ENCODE measurements at places on chromosomes 7 and 10.
A peak's percentile ranks its signal among the peaks of the same experiment; 100 is the strongest.

GRCh38 chr7:105826143-105826542 lies 50.3 kb downstream of the ATXN7L1 start:
- no peak for DNase-seq

- no peak for DNase-seq
Observed at GRCh38 chr10:210297-210696, 75.0 kb downstream of the ZMYND11 start.

DNA sequence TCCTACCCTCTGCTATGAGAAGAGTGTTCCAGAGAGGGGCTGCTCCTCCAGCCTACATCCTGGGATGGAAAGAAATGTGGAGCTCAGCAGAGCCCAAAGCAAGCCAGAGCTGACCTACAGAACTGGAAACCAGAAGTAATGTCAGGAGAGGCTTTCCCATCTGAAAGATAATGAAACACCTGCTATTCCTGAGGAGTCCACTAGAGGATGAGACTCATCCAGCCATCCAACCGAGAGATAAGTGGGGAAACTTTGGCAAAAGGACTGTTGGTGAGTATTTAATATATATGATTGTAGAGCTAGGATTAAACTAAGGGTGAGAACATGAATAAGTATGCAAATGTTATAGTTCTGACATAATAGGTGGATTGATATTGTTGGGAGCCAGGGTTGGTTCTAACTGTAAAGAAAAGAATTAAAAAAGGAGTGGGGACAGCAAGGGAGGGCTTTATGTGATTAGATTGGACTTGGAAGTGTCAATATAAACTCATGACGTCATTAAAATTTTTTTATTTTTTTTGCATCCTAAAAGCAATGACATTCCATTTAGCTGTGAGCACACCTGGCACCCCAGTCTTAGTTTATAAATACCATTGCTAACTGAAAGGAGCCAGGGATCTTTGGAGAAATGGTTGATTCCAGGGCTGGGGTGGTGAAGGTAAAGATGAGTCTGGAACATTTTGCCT lies 312.8 kb upstream of the NFE2L3 start:
- DNase-seq, result peak; percentile 8

DNA sequence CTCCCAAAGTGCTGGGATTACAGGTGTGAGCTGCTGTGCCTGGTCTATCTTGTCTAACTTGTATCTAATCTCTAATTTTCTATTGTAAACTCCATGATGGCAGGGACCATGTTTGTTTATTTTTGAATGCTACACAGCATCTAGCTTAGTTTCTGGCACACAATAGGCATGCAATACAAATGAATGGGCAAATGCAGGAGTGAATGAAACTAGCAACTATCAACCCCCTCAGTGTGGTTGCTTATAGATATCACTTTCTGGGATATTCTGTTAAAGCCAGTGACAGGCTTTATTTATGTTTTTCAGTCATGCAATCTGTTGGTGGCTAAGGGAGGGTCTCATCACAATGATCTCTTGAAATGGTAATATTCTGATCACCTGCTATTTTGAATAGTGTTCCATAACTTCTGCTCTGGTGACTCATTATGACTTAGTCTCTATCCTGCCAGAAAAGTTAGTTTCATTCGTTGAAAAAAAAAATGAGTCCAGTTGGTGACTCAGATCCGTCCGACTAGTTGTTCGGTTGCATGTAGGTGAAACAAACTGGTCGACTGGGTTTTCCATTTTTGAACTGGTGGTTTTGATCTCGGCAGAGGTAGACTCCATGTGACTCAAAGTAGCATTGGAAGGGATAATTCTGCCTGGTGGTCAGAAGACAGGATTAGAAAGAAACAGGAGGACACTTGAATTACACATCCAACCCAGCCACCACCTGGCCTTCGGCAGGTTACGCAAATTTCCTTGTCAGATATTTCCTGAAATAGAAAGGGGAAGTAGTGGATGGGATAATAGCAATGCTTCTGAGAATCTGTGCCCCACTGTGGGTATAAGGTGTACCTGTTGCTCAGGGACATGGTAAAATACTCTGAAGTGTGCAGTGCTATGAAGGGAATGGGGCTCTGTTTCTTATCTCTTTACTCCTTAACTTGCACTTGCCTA lies 76.8 kb downstream of the GATA3 start:
- DNase-seq, result peak; percentile 96

DNA sequence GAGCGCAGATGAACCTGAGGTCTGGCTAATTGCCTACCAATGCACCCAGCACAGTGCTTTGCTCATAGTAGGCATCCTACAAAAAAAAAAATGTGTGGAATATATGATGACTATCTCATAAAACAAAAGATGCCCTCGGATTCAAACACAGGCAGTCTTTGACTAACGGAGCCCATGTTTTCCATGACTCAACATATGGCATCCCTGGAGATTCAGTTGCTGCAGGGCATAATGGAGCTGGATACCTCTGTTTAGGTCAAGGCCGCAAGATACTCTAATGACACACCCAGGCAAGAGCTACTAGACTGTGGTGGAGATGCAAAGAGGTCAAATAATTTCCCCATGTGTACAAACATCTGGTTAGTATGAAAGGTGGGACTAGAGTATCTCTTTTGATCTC lies 16.3 kb downstream of the CUBN start:
- peak; percentile 5 for DNase-seq

GRCh38 chr10:74851831-74852230 lies 25.4 kb downstream of the KAT6B start:
- DNase-seq, result no peak
